ENCODE measurements at places on chromosomes 1 and 21. TPM values are rescaled to one million over a fixed set of nuclear protein-coding genes. Genes with fewer than 3 reads are reported as not detected.

Gene HSPB7
- not detected for total RNA-seq

Gene SNX7
- not detected for total RNA-seq

Gene EXTL1
- not detected for total RNA-seq

Gene LENEP
- total RNA-seq: 1.2 TPM

Gene PIK3C2B
- 40.2 TPM for total RNA-seq

Gene ZNF695
- total RNA-seq: 0.48 TPM

Gene TTLL7
- total RNA-seq: 1.5 TPM

Gene GCSAML
- total RNA-seq: not detected

Gene PRAMEF26
- not detected for total RNA-seq

Gene FRRS1
- 0.41 TPM for total RNA-seq

Gene PYHIN1
- 22.1 TPM for total RNA-seq

Gene DIO1
- total RNA-seq: not detected

Gene BRINP3
- total RNA-seq: not detected

Gene IFI44L
- 28.0 TPM for total RNA-seq

Gene IPP
- total RNA-seq: 12.4 TPM

Gene TMEM82
- not detected for total RNA-seq

Gene C1orf94
- total RNA-seq: not detected

Gene MROH7
- not detected for total RNA-seq

Gene KIF17
- not detected for total RNA-seq

Gene BTG2
- 105 TPM for total RNA-seq

Gene FAM72C
- total RNA-seq: 7.3 TPM

Gene FCGR1A
- not detected for total RNA-seq

Gene TADA1
- total RNA-seq: 15.1 TPM

Gene CYP4Z1
- not detected for total RNA-seq

Gene WNT3A
- not detected for total RNA-seq

Gene C1orf52
- total RNA-seq: 23.2 TPM

Gene ANKRD34A
- total RNA-seq: 3.2 TPM
